ENCODE measurements at places on chromosomes 6 and 20. TPM values are rescaled to one million over a fixed set of nuclear protein-coding genes. Genes with fewer than 3 reads are reported as not detected.

C20orf204 gene
- 36.8 TPM for total RNA-seq

GRCh38 chr6:37783025-37783855 lies 36.3 kb upstream of the ZFAND3 start:
- no peak overlapping the region for H3K27ac ChIP-seq
- peaks cover 3% of the 10 kb centered on the region for H3K27me3 ChIP-seq
- peaks cover 53% of the 10 kb centered on the region for H3K4me1 ChIP-seq
- peak overlapping the region; percentile 41 for H3K4me3 ChIP-seq
- no peak for DNase-seq
- no peaks in the 10 kb centered on the region for H3K36me3 ChIP-seq

LIME1 gene
- total RNA-seq, result 51.5 TPM

DNA sequence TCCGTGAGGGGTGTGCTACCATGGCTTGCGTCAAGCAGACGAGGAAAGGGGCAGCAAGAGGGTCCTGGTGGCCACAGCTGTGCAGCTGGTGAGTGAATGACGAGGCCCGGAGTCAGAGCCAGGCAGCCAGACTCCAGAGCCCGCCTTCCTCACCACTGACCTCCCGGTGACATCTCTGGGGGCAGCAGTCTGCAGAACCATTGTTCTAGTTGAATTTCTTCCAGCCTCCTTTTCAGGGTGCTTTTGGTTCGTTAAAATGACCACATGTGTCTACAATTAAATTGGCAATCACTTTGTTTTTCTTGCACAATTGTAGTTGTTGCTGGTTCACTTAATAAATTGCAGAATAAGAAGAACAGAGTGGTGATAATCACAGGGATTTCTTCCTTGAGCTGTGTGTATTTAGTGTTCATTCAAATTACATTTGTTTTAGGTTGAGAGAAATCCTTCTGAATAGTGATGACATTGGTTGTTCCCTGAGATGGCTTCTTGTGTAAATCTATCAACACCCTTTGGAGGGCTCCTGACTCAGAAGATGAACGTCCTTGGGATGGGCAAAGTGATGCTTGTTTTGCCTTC lies 96.4 kb downstream of the TULP4 start:
- no peak for DNase-seq
- no peaks in the 10 kb centered on the region for H3K27me3 ChIP-seq
- no peak overlapping the region for H3K4me3 ChIP-seq

RAET1E gene
- total RNA-seq, result not detected

PROKR2 gene
- total RNA-seq, result not detected

DNA sequence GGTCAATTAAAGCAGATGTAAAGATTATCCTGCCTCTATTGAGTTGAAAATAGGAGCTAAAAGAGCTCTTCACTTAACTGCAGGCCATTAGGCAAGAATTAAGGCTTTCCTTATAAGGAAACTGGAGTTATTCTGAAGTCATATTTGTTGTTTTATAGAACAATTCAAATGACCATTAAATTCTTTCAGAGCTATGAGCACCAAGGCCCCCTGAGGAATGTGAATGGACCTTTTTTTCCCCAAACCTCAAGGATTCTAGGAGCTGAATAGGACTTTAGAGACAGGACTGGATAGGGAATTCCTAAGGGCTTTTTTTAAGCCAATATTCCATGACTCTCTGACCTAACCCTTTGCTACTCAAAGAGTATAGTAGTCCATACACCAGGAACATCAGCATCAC lies 565.7 kb upstream of the BTBD3 start:
- no peaks in the 10 kb centered on the region for H3K36me3 ChIP-seq
- DNase-seq, result no peak
- H3K27ac ChIP-seq, result no peak overlapping the region
- H3K27me3 ChIP-seq, result no peaks in the 10 kb centered on the region

EPB41L1 gene
- total RNA-seq, result 20.8 TPM

- H3K36me3 ChIP-seq, result no peaks in the 10 kb centered on the region
- no peak overlapping the region for H3K27ac ChIP-seq
- H3K4me1 ChIP-seq, result peaks cover 19% of the 10 kb centered on the region
- peak; percentile 20 for DNase-seq
These were observed 190.3 kb downstream of the TENT5A start for GRCh38 chr6:81562169-81562568.

TNFRSF6B gene
- total RNA-seq, result not detected

RAET1L gene
- total RNA-seq, result not detected

GRCh38 chr6:19755181-19755580 lies 82.0 kb upstream of the ID4 start:
- H3K27me3 ChIP-seq, result 0 out of 3 replicates have a peak, but pooled peaks cover 4% of the 10 kb centered on the region
- no peaks in the 10 kb centered on the region for H3K36me3 ChIP-seq
- H3K4me1 ChIP-seq, result peaks cover 17% of the 10 kb centered on the region
- DNase-seq, result no peak
- no peak overlapping the region for H3K4me3 ChIP-seq
- H3K27ac ChIP-seq, result no peak overlapping the region

APOBEC2 gene
- total RNA-seq, result 0.09 TPM

RBPJL gene
- not detected for total RNA-seq

DNA sequence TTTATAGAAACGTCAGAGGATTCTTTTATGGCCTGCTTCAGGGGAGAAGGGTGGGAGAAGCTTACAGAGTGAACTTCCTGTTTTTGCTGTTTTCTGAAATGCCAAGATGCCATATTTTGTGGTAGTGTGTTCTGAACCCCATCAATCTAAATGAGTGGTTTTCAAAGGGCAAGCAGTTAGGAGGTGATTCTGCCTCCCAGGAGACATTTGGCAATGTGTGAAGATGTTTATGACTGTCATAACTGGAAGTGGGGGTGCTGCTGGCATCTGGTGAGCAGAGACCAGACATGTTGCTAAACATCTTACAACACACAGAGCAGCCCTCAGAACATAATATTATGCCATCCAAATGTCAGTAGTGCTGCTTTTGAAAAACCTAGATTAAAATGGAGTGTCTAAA lies 6.0 kb upstream of the PRL start:
- no peaks in the 10 kb centered on the region for H3K36me3 ChIP-seq
- no peak overlapping the region for H3K27ac ChIP-seq
- no peak overlapping the region for H3K4me3 ChIP-seq
- no peaks in the 10 kb centered on the region for H3K4me1 ChIP-seq
- no peaks in the 10 kb centered on the region for H3K27me3 ChIP-seq
- DNase-seq, result no peak

MROH8 gene
- total RNA-seq, result 5.5 TPM

DNA sequence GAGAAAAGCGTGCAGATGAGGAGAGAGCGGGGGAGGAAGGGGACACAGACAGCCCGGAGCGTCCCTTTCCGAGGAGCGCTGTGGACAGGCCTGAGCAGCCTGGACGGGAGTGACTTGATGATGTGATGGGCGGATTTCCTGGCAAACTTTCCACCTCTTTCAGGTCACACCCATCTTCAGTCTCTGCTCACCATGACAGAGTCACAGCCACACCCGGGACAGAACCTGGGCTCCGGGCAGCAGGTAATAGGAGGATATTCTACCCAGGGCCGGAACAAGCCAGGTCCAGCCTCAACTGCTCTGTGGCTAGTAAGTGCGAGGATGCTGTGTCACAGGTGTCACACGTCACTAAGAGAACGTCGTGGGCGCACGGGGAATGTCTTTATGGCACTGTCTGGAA lies 84.3 kb downstream of the THBS2 start:
- no peak overlapping the region for H3K27ac ChIP-seq
- H3K36me3 ChIP-seq, result no peaks in the 10 kb centered on the region
- no peak for DNase-seq
- H3K4me1 ChIP-seq, result no peaks in the 10 kb centered on the region

DNA sequence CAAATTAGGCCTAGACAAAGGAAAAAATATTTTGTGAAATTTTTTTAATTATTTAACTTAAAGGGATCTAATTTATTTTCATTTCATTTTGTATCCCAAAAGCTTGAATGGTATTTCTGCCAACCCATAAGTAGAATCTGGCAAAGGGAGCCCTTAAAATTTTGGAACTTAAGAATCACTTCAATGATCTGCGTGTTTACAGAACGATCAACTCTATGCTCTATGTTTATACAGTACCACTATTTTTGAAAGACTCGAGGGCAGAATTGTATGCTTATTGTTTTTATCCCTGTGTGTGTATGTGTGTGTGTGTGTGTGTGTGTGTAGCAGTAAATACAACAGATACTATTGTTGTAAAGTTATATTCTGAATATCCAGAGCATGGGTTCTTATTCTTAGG lies 39.2 kb downstream of the METTL24 start:
- H3K27ac ChIP-seq, result no peak overlapping the region
- no peak for DNase-seq

IL17F gene
- not detected for total RNA-seq

GRCh38 chr20:52972965-52973819 lies 1.0 kb downstream of the TSHZ2 start:
- no peak overlapping the region for H3K4me3 ChIP-seq
- no peak overlapping the region for H3K27ac ChIP-seq
- H3K27me3 ChIP-seq, result no peaks in the 10 kb centered on the region

- no peak overlapping the region for H3K27ac ChIP-seq
- no peaks in the 10 kb centered on the region for H3K4me1 ChIP-seq
- H3K27me3 ChIP-seq, result no peaks in the 10 kb centered on the region
- no peak overlapping the region for H3K4me3 ChIP-seq
- H3K36me3 ChIP-seq, result no peaks in the 10 kb centered on the region
These were observed 46.2 kb downstream of the OGFRL1 start for GRCh38 chr6:71334768-71335167.

CALHM5 gene
- total RNA-seq, result not detected

IL17A gene
- total RNA-seq, result not detected

- no peak overlapping the region for H3K4me3 ChIP-seq
- peaks cover 96% of the 10 kb centered on the region for H3K4me1 ChIP-seq
- H3K27me3 ChIP-seq, result no peaks in the 10 kb centered on the region
- H3K36me3 ChIP-seq, result peaks cover 42% of the 10 kb centered on the region
These were observed 17.7 kb downstream of the UTRN start for GRCh38 chr6:144302701-144303372.

HLA-DPB1 gene
- total RNA-seq, result not detected

- no peak overlapping the region for H3K4me3 ChIP-seq
- no peak overlapping the region for H3K27ac ChIP-seq
- DNase-seq, result no peak
- H3K36me3 ChIP-seq, result no peaks in the 10 kb centered on the region
- no peaks in the 10 kb centered on the region for H3K4me1 ChIP-seq
- no peaks in the 10 kb centered on the region for H3K27me3 ChIP-seq
These were observed 747.8 kb downstream of the PTPRT start for GRCh38 chr20:42441864-42442331.

SEL1L2 gene
- total RNA-seq, result not detected

WFDC10B gene
- not detected for total RNA-seq

EBF4 gene
- not detected for total RNA-seq

SCRT2 gene
- total RNA-seq, result not detected

DNA sequence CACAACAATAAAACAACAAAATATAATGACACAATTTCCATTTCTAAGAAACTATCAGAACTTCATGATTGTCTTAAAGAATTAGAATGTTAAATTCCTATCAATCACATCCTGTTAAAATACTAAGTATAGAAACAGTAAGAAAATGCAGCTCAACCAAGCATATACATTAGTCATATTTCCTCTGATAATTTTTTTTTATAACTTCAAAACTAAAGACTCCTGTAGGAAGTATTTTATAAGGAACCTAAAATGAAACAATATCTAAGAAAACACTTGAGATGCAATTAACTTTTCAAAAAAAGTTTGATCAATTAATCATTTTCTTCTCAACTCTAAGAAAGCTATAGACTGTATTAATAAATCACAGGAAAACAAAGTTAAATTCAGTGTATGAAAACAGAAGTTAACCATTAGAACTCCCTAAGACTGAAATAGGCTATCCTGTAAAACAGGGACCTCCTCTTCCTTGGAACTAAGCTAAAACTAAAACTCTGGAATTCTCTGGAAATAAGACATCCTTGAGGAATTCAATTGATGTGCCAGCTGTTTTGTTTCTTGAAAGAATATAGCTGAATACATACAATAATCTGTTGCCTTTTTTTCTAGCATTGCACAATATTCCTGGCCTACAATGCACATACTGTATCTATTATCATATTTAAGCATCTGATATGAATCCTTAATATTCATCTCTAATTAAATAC lies 19.8 kb downstream of the FKBP5 start:
- H3K27ac ChIP-seq, result no peak overlapping the region
- H3K36me3 ChIP-seq, result no peaks in the 10 kb centered on the region
- H3K27me3 ChIP-seq, result no peaks in the 10 kb centered on the region
- no peak overlapping the region for H3K4me3 ChIP-seq
- no peak for DNase-seq

RAB44 gene
- total RNA-seq, result not detected

GRCh38 chr6:158402184-158402583 lies 89.9 kb downstream of the TULP4 start:
- H3K27ac ChIP-seq, result no peak overlapping the region
- peaks cover 12% of the 10 kb centered on the region for H3K4me1 ChIP-seq
- no peak overlapping the region for H3K4me3 ChIP-seq
- no peak for DNase-seq
- no peaks in the 10 kb centered on the region for H3K27me3 ChIP-seq
- H3K36me3 ChIP-seq, result peaks cover 5% of the 10 kb centered on the region

DNA sequence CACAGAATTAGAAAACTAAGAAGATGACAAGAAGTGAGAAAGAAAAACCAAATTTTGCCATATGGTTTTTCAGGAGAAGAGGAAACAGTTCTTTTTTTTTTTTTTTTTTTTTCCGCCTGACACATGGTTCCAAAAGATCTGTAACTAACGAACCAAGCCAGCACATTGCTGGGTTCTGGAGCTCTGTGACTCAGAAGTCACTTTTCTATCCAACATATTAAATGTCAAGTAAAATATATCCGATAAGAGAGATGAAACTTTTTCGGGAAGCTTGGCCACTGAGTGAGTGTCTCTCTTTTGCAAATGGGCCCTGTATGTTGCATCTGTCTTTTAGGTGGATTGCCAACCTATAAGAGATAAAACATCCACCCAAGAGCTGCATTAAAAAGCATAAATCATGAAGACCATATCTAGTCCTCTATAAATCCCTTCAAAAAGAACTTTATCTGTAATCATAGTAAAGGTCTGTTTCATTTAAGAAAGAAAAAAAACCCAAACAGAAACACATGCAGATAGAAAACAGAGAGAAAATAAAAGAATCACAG lies 4.6 kb downstream of the METTL24 start:
- no peaks in the 10 kb centered on the region for H3K36me3 ChIP-seq
- H3K4me3 ChIP-seq, result no peak overlapping the region
- no peak for DNase-seq
- H3K27ac ChIP-seq, result no peak overlapping the region
- H3K27me3 ChIP-seq, result no peaks in the 10 kb centered on the region

DNA sequence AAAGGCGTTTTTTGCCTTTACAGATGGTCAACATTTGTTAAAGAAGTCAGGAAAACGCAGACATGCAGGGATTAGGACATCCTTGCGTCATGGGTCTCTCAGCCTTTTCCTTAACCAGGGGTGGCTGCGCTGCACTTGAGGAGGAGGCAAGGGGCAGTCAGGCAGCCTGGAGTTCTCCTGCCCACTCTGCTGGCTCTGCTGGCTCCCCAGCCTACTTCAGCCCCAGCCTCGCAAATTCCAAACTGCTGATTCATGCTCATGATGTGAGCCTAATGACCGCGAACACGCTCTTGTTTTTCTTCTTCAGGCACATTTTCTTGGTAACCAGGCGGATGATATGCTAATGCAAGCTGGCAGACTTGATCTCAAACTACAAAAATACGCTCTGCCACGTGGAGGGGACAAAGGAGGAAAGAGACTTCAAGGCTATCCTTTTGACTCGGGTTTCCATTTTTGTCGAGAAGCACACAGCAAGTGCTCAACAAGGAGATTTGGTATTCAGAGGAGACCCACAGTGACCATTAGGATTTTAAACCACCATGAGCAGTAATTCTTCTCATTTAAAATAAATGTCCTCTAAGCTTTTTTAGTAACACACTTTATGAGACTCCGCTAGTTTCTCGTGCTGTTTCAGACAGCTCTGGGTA lies 290.3 kb upstream of the STXBP5 start:
- H3K36me3 ChIP-seq, result no peaks in the 10 kb centered on the region
- peaks cover 13% of the 10 kb centered on the region for H3K4me1 ChIP-seq
- H3K27me3 ChIP-seq, result no peaks in the 10 kb centered on the region

CRYBG1 gene
- total RNA-seq, result 21.9 TPM
